ENCODE measurements at places on chromosomes 16 and 17.

- DNase-seq, result peak; percentile 30
Observed at GRCh38 chr16:12462426-12463280, 341.0 kb downstream of the CPPED1 start.

- no peak for DNase-seq
Observed at GRCh38 chr17:45227926-45228762, 6.5 kb downstream of the FMNL1 start.

- DNase-seq, result no peak
Observed at GRCh38 chr17:79176792-79177601, 102.4 kb downstream of the ENGASE start.

DNA sequence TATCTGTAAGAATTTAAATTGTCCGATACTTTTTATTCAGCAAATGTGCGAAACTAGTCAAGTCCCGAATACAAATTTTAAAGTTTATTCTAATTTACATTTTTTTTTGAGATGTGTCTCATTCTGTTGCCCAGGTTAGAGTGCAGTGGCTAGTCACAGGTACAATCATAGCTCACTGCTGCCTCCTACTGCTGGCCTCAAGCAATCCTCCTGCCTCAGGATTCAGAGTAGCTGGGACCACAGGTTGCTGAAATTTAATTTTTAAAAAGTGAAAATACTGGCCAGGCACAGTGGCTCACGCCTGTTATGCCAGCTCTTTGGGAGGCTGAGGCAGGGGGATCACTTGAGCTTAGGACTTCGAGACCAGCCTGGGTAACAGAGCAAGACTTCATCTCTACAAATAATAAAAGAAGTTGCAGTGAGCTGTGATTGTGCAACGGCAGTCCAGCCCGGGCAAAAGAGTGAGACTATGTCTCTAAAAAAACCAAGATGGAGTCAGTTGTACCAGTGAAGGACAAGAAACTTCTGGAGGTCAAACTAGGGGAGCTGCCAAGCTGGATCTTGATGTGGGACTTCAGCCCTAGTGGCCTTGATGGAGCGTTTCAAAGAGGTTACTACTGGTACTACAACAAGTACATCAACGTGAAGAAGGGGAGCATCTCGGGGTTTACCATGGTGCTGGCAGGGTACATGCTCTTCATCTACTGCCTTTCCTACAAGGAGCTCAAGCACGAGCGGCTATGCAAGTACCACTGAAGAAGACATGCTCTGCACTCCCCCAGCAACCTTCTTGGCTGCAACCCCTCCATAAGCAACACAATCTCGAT, 5.6 kb downstream of the POLG2 start:
- no peak for DNase-seq

DNA sequence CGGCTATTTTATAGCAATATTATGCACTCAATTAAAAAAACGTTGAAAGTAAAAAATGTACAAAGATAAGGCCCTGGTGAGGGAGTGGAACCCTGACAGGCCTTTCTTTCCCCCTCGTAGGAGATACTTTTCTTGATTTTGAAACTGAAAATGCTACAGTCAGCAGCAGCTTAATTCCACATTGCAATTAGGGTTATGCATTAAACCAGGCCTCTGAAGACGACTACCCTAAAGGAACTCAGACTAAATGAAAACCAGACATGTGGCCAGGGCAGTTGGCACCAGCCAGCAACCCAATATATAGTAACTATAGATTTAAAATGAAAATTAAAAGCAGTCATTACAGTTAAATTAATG, 463.2 kb upstream of the MAF start:
- DNase-seq, result no peak

DNA sequence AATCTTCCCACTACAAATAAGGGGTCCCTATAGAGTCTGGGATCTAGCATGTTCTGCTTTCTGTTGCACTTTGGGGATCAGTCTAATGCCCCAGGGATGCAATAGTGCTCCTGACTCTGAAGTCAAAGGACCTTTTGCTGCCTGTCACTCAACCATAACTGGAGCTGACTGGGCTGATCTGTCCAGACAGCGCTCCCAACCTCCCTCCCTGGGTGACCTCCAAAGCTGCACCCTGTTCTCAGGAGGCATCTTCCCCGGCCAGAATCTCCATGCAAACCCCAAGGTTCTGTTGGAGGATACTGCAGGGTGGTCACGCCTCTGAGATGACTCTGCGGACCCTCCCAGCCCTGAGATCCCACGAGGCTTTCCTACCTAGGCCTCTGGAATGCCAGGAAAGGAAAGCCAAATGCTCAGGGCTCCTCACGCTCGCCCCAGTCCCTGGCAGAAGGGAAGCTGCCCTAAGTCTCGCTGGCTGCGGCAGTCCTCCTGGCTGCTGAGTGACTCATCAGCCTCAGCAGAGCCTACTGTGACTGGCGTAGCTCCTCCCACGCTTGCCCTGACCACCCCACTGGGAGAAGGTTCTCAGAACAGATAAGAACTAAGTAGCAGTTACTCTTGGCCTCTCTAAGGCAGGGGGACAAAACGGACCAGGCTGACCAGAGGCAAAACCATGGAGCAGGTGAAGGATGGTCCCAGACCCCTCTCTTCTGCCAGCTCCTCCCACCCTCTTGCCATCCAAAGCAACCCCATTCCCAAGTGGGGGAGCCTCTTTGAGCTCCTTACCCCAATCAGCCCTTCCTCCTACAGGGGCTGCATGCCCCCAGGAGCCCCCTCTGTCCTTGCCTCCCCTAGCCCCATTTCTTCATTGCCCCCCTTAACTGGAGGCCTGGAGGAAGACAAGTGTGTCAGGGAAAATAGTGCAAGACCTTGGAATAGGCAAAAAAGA, 124.1 kb upstream of the TNRC6C start:
- DNase-seq, result peak; percentile 59

GRCh38 chr17:79992649-79993389, 42.9 kb downstream of the TBC1D16 start:
- DNase-seq, result no peak

GRCh38 chr17:39650121-39650579, 13.2 kb downstream of the STARD3 start:
- no peak for DNase-seq

DNA sequence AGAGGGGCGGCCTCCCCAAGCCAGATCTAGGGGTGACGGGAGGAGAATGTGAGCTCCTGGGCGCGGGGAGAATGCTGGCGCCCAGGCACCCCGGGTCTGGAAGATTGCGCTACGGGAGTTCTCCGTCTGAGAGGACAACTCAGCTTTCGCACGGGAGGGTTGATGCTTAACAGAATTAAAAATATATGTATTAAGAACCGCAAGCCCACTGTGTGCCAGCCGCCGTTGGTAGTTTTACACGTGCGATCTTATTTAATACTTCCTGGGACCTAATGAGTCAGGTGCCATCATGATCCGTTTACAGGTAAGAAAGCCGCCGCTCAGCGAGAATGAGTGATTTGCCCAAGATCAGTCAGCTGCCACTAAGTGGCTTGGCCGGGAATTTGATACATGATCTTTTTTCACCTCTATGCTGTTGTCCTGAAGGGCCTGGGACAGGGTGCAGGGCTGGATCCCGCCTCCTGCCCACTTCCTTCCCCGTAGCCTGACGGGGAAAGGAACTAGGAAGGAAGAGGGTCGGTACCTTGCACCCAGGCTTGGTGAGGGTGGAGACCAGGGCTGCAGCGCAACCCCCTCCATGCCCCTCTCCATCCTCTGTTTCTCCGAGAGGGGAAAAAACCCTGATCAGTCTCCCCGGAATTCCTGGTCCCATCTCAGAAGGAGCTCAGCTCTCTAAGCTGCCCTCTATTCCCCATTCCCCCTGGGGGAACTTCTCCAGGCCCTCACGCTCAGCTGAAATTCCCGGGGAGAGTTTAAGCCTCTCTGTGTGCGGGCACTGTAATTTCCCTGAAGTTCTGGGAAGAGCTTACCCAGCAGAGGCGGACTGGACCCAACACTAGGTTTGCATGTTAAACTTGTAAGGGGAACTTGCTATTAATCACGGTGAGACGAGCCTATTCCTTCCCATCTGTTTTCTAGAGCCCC, 983 bp downstream of the VAT1L start:
- DNase-seq, result no peak

DNA sequence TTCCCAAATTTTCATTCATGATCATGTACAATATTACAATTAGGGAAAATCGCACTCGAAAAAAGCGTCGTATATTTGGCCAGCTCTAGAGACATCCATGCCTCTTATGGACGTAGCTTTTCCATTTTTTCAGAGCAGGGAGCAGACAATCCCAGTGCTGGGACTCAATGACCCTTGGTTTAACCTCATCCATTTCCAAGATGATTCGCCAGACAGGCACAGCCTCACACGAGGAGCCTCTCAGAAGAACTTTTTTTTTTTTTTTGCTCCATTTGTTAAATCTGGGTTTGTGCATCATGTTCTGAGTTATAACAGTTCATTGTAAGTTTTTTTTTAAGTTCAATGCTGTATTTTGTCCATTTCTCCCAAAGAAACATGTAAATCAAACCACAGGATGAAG, 92.1 kb downstream of the ZDHHC7 start:
- no peak for DNase-seq

GRCh38 chr16:4319454-4320421, 3.9 kb downstream of the GLIS2 start:
- DNase-seq, result no peak

DNA sequence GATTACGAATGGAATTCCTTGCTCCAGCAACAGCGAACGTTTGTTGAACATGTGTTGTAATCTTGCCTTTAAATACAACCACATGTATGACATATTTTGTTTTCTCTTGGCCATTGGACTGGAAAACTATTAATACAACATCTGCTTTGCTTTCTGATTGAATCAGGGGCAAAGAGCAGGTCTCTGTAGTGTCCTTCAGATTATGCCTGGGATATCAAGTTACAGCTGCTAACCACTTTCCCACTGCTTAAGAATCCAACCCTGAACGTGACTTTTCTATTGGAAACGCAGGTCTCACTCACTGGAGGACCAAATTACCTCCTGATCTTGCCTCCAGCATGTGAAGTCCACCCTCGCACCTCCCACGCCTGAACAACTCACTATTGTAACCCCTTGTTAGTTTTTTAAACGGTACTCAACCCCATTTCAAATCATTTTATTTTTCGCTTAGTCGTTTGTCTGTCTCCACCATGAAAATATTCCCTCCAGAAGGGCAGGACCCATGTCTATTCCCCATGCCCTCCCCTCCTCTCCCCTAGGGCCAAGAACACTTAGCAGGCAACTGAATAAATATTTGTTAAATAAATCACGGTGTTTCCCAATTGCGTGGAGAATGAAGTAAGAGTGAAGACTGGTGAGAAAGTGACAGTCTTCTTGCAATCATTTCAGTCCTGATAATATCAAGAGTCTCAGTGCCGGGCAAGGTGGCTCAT, 57.4 kb upstream of the MRTFB start:
- DNase-seq, result peak; percentile 87

- peak; percentile 44 for DNase-seq
Observed at GRCh38 chr17:77373299-77374169, 232.8 kb downstream of the SEC14L1 start.

DNA sequence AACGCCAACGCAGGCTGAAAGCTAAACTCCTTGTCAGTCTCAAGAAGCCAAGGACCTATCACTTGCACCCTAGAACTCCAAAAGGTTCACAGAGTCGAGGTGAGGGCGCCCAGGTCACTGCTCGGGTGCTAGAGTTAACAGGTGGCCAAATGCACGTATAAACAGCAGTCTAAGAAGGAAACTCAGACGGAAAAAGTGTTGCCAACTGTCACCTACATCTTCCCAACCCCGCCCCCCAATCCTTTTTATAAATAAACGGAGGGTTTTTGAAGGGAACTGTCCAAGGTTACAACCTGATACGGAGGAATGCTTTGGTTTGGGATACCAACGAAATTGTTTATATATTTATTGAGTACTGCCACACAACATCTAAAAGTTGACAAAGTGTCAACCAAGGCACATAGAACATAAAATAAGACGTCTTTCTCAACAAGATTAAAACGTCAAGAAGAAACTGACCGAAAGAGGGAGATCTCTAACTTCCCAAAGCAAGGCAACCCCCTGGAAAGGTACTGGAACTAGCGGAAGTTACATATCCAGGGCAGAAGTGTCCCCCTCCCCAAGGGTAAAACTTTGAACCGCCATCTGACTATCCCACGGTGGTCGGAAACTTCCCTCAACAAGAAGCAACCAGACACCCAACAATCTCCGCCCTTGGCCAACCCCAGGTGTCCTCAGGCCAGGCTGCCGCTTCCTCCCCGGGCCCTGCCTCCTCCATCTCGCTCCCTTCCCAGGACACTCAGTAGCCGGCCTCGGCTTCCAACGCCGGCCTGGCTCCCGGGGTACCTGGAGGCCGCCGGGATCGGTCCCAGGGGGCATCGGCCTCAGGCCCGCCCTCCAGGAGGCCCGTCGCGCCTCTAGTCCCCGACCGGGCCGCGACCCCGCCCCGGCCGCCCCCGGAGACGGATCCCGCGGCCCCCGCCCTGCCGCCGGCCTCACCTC, 982 bp downstream of the SPAG9 start:
- DNase-seq, result peak; percentile 10

GRCh38 chr17:12122075-12122474, 101.4 kb downstream of the MAP2K4 start:
- DNase-seq, result no peak

- peak; percentile 81 for DNase-seq
Observed at GRCh38 chr17:65013613-65014391, 42.7 kb downstream of the GNA13 start.

DNA sequence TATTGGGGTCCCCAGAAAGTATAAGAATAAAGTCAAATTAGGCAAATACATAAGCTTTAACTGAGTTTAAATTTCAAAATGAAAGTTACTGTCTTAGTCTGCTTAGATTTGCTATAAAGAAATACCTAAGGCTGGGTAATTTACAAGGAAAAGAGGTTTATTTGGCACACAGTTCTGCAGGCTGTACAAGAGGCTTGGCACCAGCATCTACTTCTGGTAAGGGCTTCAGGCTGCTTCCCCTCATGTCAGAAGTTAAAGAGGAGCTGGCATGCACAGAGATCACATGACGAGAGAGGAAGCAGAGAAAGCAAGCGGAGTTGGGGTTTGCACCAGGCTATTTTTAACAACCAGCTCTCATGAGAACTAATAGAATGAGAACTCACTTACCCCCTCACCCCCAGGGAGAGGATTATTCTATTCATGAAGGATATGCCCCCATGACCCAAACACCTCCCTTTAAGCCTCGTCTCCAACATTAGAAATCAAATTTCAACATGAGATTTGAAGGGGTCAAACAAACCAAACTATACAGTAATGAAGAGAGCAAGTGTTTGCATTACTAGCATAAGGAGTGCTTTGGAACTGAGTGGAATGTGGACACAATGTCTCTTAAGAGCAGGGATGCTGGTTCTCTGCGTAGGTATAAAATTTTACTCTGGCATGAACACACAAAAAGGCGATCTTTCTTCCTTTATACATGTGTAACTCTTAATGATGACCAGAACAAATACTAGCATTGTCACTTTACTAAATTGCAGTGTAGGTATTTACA, 292.8 kb upstream of the PMFBP1 start:
- no peak for DNase-seq

All from HFFc6 (cell line).